WTC11 (cell line): ENCODE measurements at places on chromosomes 7 and 10.

- peaks cover 16% of the 10 kb centered on the region for H3K27me3 ChIP-seq
- no peaks in the 10 kb centered on the region for H3K4me1 ChIP-seq
- no peak for DNase-seq
- no peak overlapping the region for H3K27ac ChIP-seq
Measured at GRCh38 chr10:37952043-37952755, 24.2 kb downstream of the ZNF25 start.

GRCh38 chr10:118564652-118565051, 30.8 kb downstream of the PRLHR start:
- peaks cover 10% of the 10 kb centered on the region for H3K4me1 ChIP-seq
- peak; percentile 73 for DNase-seq
- H3K4me3 ChIP-seq, result no peak overlapping the region

DNA sequence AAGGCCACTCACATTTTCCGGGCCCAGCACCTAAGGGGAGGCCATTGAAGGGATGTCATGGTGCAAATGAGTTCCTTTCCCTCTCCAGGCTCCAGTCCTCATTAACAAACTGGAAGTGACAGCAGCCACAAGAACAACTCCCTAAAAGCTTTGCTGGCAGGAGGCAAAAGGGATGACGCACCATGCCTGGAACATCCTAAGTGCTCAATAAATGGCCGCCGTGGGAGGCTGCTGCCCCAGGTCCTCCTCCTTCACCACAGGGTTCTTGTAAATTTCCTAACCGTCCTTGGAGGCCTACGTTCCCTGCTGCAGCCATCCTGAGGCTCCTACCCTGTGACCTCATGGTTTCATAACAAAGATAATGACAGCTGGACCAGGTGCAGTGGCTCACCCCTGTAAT, 41.3 kb upstream of the CAMK1D start:
- no peak for DNase-seq
- H3K27ac ChIP-seq, result no peak overlapping the region
- H3K4me3 ChIP-seq, result no peak overlapping the region
- no peaks in the 10 kb centered on the region for H3K27me3 ChIP-seq
- H3K36me3 ChIP-seq, result no peaks in the 10 kb centered on the region
- H3K4me1 ChIP-seq, result no peaks in the 10 kb centered on the region

DNA sequence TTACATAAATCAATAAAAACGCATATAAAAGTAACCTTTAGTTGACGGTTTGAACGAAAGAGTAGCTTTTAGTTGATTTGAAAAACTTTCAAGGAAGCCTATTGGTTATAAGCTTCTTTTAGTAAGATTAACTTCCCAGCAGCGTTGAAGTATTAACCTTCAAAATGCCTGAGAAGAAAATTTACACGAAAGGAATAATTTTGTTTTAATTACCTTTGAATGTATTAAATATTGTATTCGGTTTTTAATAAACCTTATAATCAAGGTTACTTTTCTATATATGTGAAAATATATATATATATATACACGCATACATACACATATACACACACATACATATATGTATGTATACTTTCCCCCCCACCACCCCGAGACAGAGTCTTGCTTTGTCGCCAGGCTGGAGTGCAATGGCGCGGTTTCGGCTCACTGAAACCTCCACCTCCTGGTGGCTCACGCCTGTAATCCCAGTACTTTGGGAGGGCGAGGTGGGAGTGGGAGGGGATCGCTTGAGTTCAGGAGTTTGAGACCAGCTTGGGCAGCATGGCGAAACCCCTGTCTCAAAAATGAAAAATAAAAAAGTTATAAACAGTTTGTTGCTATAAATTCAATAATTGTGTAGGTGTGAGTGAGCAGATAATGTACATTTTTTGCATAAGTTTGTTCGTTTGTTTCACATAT, 57.6 kb upstream of the EZH2 start:
- peaks cover 4% of the 10 kb centered on the region for H3K27me3 ChIP-seq
- H3K4me3 ChIP-seq, result peak overlapping the region; percentile 91
- H3K27ac ChIP-seq, result peak overlapping the region; percentile 72; the same call in 1 of the 2 replicates
- no peaks in the 10 kb centered on the region for H3K36me3 ChIP-seq
- DNase-seq, result peak; percentile 73

- no peaks in the 10 kb centered on the region for H3K27me3 ChIP-seq
- no peak overlapping the region for H3K4me3 ChIP-seq
- H3K4me1 ChIP-seq, result peaks cover 30% of the 10 kb centered on the region
- no peak overlapping the region for H3K27ac ChIP-seq
- H3K36me3 ChIP-seq, result peaks cover 3% of the 10 kb centered on the region
Measured at GRCh38 chr7:28224675-28225074, 44.1 kb upstream of the JAZF1 start.

DNA sequence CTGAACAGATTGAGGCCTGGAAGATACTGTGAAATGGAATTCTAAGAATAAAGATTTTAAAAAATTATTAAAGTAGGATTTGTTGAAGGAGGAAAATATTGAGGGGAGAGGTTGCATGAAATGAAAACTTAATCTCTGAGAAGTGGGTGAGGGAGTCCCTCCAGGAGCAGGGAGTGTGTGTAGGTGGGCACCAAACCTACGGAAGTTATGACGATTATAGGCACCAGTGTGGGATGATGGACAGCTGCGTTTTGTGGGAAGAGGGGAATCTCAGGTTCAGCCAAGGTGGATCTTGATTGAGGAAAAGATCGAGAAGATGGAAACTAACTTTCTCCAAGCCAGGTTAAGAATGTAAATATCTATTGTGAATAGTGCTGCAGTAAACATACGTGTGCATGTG, 246.4 kb downstream of the CCDC3 start:
- H3K27ac ChIP-seq, result no peak overlapping the region
- H3K4me1 ChIP-seq, result no peaks in the 10 kb centered on the region
- no peaks in the 10 kb centered on the region for H3K27me3 ChIP-seq
- H3K4me3 ChIP-seq, result no peak overlapping the region
- H3K36me3 ChIP-seq, result no peaks in the 10 kb centered on the region

DNA sequence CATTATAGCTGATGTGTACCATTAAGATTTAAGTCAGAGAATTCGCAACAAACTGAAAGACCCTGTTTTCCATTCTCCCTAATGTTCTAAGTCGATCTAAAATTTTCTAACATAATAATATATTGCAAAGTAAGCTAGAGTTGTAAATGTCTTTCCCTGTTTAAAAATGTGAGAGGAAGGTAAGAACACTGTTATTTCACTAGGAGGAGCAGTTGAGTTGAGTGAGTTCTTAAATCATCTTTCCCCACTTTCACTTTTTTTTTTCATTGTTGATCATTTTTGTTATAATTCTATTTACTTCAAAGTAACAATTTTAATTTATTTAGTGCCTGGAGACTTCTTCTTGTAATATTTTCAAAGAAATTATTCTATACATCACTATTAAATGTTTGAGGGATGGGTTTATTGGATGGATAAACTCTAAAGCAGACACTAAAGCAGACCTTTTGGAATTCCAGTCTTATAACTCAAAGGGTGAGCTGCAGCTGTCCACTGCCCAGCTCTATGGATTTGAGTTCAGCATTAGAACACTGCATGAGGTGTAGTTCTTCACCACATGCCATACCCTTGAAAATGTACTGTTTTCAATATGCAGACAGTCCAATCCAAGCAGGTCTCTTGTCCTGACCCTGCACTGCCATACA, 181.3 kb upstream of the FZD1 start:
- H3K36me3 ChIP-seq, result no peaks in the 10 kb centered on the region
- no peak overlapping the region for H3K4me3 ChIP-seq
- no peak for DNase-seq
- no peaks in the 10 kb centered on the region for H3K27me3 ChIP-seq
- H3K27ac ChIP-seq, result no peak overlapping the region
- peaks cover 15% of the 10 kb centered on the region for H3K4me1 ChIP-seq

DNA sequence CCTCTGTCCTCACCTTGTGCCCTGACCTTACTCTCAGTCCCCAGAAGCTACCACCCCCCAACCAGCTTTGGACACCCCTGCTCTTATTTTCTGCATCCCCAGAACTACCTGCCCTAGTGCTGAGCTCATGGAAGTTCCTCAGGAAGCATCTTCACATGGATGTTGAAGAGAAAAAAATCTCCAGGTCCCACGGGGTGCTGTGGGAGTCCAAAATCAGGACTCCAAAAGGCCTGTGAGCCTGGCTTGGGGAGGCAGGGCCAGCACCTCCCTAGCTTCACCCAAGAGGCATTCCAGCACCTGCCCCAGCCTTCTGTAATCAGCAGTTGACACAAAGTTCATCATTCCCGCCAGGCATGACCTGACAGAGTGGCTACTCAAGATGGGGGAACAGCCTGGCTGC, 20.7 kb upstream of the GDF10 start:
- H3K4me1 ChIP-seq, result peaks cover 6% of the 10 kb centered on the region
- no peaks in the 10 kb centered on the region for H3K27me3 ChIP-seq
- no peak overlapping the region for H3K4me3 ChIP-seq
- DNase-seq, result no peak

GRCh38 chr7:15046861-15047260, 144.3 kb upstream of the DGKB start:
- H3K4me1 ChIP-seq, result no peaks in the 10 kb centered on the region
- peaks cover 5% of the 10 kb centered on the region for H3K36me3 ChIP-seq
- H3K27ac ChIP-seq, result no peak overlapping the region
- no peak for DNase-seq
- H3K27me3 ChIP-seq, result no peaks in the 10 kb centered on the region

DNA sequence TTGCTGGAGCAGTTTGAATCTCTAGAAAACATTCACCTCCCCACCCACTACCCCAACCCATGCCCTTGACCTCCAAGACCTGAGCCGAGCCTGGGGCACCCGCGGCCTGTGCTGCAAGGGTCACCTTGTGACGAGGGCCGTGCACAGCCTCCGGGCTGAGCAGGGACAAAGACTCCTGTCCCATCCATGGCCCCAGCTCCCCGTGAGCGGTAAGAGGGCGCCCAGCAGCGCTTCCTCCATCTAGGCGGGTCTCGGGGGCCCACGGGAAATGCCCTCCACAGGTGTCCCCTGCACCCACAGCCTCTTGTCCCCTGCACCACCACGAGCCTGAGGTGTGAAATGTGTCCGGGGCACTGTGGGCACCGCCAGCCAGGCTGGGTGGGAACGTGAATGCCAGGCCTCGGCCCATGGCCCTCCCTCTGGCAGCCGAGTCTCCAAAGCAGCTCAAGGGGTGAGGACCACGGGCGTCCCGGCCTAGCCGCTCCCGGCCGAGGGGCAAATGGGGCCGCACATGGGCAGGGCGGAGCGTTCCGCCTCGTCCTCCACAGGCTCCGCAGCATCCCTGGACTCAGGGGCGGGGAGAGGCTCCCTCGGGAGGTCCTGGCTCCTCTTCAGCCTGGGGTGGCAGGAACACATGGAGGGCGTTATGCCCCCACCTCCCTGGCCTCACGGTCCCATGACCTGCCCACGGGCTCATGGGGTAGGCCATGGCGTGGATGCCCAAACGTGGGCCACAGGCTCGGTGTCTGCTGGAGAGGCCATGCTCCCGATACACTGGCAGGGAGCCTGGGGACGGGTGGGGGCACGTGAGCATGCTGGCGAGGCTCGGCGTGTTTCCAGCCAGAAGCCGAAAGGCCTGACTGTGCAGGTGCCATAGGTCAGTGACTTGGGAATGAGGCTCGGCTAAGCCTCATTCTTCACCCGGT, 21.1 kb downstream of the DPYSL4 start:
- H3K27me3 ChIP-seq, result no peaks in the 10 kb centered on the region
- H3K4me1 ChIP-seq, result no peaks in the 10 kb centered on the region
- no peak overlapping the region for H3K4me3 ChIP-seq
- H3K36me3 ChIP-seq, result no peaks in the 10 kb centered on the region

- H3K27me3 ChIP-seq, result no peaks in the 10 kb centered on the region
- H3K4me1 ChIP-seq, result peaks cover 23% of the 10 kb centered on the region
- H3K36me3 ChIP-seq, result no peaks in the 10 kb centered on the region
- DNase-seq, result no peak
Measured at GRCh38 chr7:121002757-121003200, 14.3 kb downstream of the CPED1 start.

GRCh38 chr10:72389716-72390115, 35.0 kb upstream of the DNAJB12 start:
- H3K36me3 ChIP-seq, result no peaks in the 10 kb centered on the region
- H3K4me1 ChIP-seq, result peaks cover 14% of the 10 kb centered on the region
- no peaks in the 10 kb centered on the region for H3K27me3 ChIP-seq
- no peak overlapping the region for H3K4me3 ChIP-seq

DNA sequence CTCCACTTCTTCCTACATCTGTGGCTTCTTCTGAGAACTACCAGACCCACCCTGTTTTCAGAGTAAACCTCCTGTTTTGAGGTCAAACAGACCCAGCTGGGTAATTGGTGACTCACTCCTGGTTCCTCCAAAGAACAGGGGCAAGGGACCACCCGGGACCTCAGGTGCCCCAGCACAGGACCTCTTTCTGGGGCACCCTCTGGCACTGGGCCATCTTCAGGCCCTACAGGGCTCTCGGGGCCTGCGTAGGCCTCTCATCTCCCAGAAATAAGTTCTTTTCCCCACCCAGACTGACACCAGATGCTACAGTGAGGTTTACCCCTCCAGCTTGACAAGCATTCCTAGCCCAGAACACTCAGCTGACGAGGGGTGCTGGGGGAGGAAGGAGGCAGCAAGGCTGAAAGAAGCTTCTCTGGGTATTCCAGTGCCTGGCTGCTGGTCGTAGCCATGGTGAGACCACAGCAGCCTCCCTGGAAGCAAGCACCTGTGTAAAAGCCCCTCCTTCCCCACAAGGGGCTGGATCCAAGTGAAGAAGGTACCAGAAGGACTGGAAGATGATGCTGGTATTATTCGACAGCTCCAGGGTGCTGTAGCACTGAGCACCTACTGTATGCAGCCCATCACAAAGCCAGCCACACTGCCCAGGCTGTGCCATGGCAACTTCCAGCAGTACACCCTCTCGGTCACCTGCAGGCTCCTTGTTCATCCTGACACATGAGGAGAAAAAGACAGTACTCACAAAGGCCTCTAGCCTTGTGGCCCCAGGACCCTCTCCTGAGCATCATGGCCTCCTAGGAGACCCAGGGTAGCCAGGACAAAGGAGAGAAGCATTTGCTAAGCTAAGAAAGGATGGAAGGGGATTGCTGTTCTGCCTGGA, 47.4 kb downstream of the ALOX5 start:
- H3K4me3 ChIP-seq, result no peak overlapping the region
- H3K27me3 ChIP-seq, result peaks cover 6% of the 10 kb centered on the region
- no peaks in the 10 kb centered on the region for H3K36me3 ChIP-seq

- DNase-seq, result no peak
- H3K4me3 ChIP-seq, result peak overlapping the region; percentile 20; the same call in 1 of the 2 replicates
- no peak overlapping the region for H3K27ac ChIP-seq
- no peaks in the 10 kb centered on the region for H3K36me3 ChIP-seq
- H3K27me3 ChIP-seq, result no peaks in the 10 kb centered on the region
Measured at GRCh38 chr10:79130846-79131245, 62.1 kb downstream of the ZMIZ1 start.

GRCh38 chr7:19290066-19290465, 144.8 kb upstream of the FERD3L start:
- H3K27me3 ChIP-seq, result no peaks in the 10 kb centered on the region
- H3K36me3 ChIP-seq, result no peaks in the 10 kb centered on the region
- no peak overlapping the region for H3K4me3 ChIP-seq
- no peak for DNase-seq
